Activated naive CD8-positive, alpha-beta T cell treated with anti-CD3 and anti-CD28 coated beads, Interleukin-2, amount 50 U/mL, for 24 hours (primary cell): ENCODE measurements at places on chromosomes 7 and 10.

- no peak for DNase-seq
Observed at GRCh38 chr7:10939237-10939910, 34.3 kb upstream of the PHF14 start.

GRCh38 chr7:11615174-11615573 is 216.8 kb downstream of the THSD7A start:
- no peak for DNase-seq

GRCh38 chr7:141128931-141129330 is 55.1 kb downstream of the TMEM178B start:
- DNase-seq, result no peak

DNA sequence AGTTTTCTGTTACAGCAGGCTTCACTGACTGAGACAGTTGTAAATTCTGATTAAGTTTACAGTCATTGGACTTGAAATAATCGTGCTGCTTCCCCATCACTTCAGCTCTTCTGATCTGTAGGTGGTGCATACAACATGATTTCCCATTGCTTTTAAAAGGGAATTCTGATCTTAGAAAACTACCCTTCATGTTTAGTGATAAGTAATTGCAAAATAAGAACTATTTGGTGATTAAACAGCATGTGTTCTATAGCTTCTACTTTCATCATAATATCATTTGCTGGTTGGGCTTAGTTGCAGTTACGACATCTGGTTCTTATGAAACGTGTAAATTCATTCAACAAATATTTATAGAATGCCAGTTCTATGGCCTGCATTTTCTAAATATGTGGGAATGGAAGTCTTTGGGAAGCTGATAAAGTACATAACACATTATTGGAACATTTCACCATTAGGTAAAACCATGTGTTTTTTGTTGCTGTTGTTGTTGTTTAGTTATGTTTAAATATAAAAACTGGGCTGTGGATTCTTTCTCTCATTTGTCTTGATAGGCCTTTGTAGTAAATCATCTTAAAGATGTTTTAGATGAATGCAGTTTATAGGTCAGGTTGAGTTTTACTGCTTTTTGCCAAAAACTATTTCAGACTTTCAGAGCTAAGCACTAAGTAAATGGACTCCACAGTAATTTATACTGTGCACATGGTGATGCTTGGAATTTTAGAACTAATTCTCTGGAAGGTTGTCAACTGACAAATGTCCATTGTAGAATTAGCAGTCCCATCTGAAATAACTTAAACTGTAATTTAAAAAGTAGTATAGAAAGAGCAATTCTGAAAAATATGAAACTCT is 13.1 kb downstream of the GNAI1 start:
- no peak for DNase-seq

GRCh38 chr10:116049158-116049973 is 223.6 kb downstream of the GFRA1 start:
- no peak for DNase-seq

DNA sequence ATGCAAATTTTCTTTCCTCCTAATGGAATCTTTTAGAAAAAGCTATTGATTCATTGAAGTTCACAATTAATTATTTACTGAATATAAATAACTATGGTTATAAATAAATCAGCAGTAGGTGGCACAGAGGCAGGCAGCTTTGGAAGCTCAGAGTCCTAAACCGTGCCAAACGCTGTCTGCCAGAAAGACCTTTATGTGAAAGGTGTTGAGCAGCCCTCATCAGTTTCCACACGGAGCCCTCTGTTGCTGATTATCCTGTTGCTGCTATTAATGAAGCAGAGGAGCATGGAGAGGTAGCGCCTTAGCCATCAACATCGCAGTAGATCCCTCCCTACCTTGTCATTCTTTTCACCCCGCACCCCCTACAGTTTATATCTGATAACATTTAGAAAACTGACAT is 51.0 kb downstream of the RTKN2 start:
- DNase-seq, result no peak

- no peak for DNase-seq
Observed at GRCh38 chr7:132755538-132756483, 179.5 kb upstream of the PLXNA4 start.
